Tibial artery (tissue), 4 donors: ENCODE measurements at places on chromosomes 16 and 17.

- no peaks in the 10 kb centered on the region for H3K27me3 ChIP-seq
- H3K4me3 ChIP-seq = no peak overlapping the region
- no peaks in the 10 kb centered on the region for H3K36me3 ChIP-seq
Observed at GRCh38 chr17:67425571-67426160, 48.6 kb downstream of the PITPNC1 start.

GRCh38 chr16:55663765-55664677, 8.2 kb downstream of the SLC6A2 start:
- H3K27me3 ChIP-seq = no peaks in the 10 kb centered on the region
- H3K4me3 ChIP-seq = no peak overlapping the region
- no peaks in the 10 kb centered on the region for H3K4me1 ChIP-seq
- no peak overlapping the region for H3K27ac ChIP-seq

GRCh38 chr17:15448580-15448956, 18.9 kb downstream of the CDRT4 start:
- no peaks in the 10 kb centered on the region for H3K36me3 ChIP-seq
- no peaks in the 10 kb centered on the region for H3K4me1 ChIP-seq
- H3K27me3 ChIP-seq = no peaks in the 10 kb centered on the region
- H3K4me3 ChIP-seq = no peak overlapping the region
- H3K27ac ChIP-seq = no peak overlapping the region

- H3K27me3 ChIP-seq = peaks cover 32% of the 10 kb centered on the region
- no peaks in the 10 kb centered on the region for H3K4me1 ChIP-seq
- DNase-seq = no peak
Observed at GRCh38 chr16:31414706-31415105, 13.5 kb downstream of the COX6A2 start.

DNA sequence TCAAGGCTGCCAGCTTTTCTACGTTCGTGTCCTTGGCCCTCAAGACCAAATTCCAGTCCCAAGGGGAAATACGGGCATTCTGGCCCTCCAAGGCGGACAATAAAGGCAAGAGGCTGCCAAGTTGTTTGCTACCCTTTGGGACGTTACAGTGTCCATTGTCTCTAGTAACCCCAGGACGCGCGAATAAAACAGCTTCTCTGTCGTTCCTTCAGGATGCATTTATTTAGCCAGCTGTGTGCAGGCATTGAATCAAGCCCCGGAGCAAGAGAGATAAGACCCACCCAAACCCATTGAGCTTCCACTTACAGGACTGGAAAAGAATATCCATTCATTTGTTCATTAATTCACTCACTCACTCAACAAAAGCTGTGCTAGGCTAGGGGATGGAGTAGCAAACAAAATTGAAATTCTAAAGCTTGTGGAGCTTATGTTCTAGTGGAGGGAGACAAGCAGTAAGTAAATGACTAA, 656 bp downstream of the MRPL58 start:
- DNase-seq = no peak
- H3K4me1 ChIP-seq = peaks cover 8% of the 10 kb centered on the region
- peaks cover 7% of the 10 kb centered on the region for H3K36me3 ChIP-seq
- peak overlapping the region; percentile 85 for H3K27ac ChIP-seq

DNA sequence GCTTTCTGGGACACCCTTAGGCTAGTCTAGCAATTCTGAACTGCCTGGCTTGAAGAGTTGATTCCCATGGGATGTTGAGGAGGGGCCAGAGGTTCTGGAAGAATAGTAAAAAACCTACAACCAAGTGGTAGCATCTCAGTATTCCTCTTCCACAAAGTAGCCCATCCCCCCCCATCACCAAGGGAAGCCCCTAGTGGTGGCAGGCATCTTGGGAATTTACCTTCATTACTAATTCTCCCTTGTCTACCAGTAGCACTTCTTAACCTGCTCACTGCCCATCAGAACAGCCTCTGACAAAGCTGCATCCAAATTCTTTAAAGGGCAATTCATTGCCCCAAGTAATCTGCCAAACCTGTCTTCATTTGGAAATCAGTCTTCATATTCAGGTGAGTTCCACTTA, 12.8 kb upstream of the RAB11FIP4 start:
- DNase-seq = no peak
- H3K27ac ChIP-seq = no peak overlapping the region
- no peak overlapping the region for H3K4me3 ChIP-seq
- H3K36me3 ChIP-seq = peaks cover 30% of the 10 kb centered on the region
- no peaks in the 10 kb centered on the region for H3K27me3 ChIP-seq

- no peaks in the 10 kb centered on the region for H3K27me3 ChIP-seq
- no peak overlapping the region for H3K4me3 ChIP-seq
- H3K27ac ChIP-seq = peak overlapping the region; percentile 94
- no peaks in the 10 kb centered on the region for H3K36me3 ChIP-seq
- DNase-seq = peak; percentile 94
Observed at GRCh38 chr17:39219647-39220154, 6.0 kb downstream of the STAC2 start.

- H3K4me3 ChIP-seq = no peak overlapping the region
- no peaks in the 10 kb centered on the region for H3K36me3 ChIP-seq
- no peaks in the 10 kb centered on the region for H3K4me1 ChIP-seq
- peak overlapping the region; percentile 63 for H3K27ac ChIP-seq
- DNase-seq = peak; percentile 58
Observed at GRCh38 chr16:17369421-17370222, 101.1 kb downstream of the XYLT1 start.

DNA sequence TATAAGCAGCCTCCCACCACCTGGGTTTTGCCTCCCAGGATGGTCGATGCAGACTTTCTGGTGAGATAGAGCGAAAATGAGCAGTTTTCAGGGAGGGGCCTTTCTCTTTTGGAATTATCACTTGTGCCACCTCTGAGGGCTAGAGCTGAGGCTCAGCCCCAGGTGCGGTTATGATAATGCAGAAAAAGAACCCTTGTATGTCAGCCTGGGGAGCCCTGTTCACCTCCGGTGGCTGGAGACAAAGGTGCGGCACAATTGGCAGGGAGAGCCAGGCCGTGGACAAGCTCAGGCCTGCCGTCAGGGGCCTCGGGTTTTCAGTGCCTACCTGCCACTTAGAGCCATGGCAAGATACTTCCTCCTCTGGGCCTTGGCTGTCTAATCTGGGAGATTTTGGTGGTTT, 4.4 kb downstream of the SCPEP1 start:
- no peaks in the 10 kb centered on the region for H3K4me1 ChIP-seq
- no peaks in the 10 kb centered on the region for H3K27me3 ChIP-seq
- H3K4me3 ChIP-seq = no peak overlapping the region
- H3K27ac ChIP-seq = no peak overlapping the region
- H3K36me3 ChIP-seq = peaks cover 57% of the 10 kb centered on the region

- H3K27me3 ChIP-seq = no peaks in the 10 kb centered on the region
- H3K27ac ChIP-seq = no peak overlapping the region
- no peaks in the 10 kb centered on the region for H3K4me1 ChIP-seq
- no peak for DNase-seq
Observed at GRCh38 chr16:84879569-84880487, 60.0 kb downstream of the CRISPLD2 start.

GRCh38 chr17:78862073-78863023, 21.7 kb upstream of the USP36 start:
- peak overlapping the region; percentile 90 for H3K27ac ChIP-seq
- H3K4me3 ChIP-seq = peak overlapping the region; percentile 18
- H3K36me3 ChIP-seq = peaks cover 15% of the 10 kb centered on the region
- DNase-seq = peak; percentile 97
- no peaks in the 10 kb centered on the region for H3K27me3 ChIP-seq

DNA sequence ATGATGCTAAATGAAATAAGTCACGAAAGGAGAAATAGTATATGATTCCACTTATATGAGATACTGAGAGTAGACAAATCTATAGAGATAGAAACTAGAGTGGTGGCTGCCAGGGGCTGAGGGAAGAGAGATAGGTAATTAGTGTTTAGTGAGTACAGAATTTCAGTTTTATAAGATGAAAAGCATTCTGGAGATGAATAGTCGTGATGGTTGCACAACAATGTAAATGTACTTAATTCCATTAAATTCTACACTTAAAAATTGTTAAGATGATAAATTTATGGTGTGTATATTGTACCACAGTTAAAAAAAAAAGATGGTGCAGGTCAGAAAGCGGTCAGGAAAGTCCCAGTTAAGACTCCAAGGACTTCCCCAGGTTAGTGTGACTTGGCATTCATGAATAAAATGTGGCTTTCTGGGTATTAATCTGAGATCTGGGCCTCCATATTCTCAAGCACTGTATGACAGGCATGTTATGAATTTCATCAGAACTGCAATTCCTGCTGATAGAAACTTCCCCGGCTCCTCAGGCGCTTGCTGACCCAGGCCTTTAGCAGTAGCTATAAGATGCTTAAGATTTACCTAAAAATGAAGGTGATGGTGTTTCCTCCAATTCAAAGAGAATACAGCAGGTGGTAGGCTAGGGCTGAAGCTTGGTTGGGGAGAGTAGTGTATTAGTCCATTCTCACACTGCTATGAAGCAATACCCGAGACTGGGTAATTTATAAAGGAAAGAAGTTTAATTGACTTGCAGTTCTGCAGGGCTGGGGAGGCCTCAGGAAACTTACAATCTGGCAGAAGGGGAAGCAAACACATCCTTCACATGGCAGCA, 115.3 kb upstream of the SOX9 start:
- DNase-seq = no peak
- no peaks in the 10 kb centered on the region for H3K36me3 ChIP-seq
- no peak overlapping the region for H3K4me3 ChIP-seq

GRCh38 chr16:4570688-4571321, 14.7 kb downstream of the C16orf96 start:
- H3K4me1 ChIP-seq = no peaks in the 10 kb centered on the region
- no peak overlapping the region for H3K27ac ChIP-seq
- H3K36me3 ChIP-seq = no peaks in the 10 kb centered on the region
- no peak for DNase-seq
- H3K27me3 ChIP-seq = peaks cover 17% of the 10 kb centered on the region
- no peak overlapping the region for H3K4me3 ChIP-seq

DNA sequence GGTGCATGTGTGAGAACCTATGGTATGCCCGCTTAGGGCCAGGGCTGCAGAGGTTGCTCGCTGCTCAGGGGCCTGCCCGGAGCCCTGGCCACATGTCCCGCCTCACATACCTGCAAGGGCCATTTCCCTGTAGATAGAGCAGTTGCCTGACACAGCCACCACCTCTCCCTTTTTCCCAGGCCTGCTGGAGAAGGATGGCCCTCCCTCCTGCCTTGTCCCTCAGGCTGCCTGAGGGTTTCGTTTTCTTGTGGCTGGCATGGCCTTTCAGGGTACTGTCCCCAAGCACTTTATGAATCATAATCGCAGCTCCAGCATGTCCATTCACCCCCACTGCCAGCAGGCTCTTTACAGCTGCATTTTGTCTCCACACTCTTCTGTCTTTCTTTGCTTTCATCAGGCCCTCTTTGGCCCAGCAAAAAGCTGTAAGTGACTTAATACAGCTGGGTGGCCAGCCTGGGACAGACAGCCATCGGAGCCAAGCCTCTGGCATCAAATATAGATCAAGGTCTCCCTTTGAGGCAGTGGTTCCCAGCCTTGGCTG, 65.7 kb downstream of the MPRIP start:
- no peak overlapping the region for H3K4me3 ChIP-seq
- no peaks in the 10 kb centered on the region for H3K36me3 ChIP-seq
- H3K4me1 ChIP-seq = peaks cover 90% of the 10 kb centered on the region
- peak overlapping the region; percentile 73 for H3K27ac ChIP-seq
- no peaks in the 10 kb centered on the region for H3K27me3 ChIP-seq

DNA sequence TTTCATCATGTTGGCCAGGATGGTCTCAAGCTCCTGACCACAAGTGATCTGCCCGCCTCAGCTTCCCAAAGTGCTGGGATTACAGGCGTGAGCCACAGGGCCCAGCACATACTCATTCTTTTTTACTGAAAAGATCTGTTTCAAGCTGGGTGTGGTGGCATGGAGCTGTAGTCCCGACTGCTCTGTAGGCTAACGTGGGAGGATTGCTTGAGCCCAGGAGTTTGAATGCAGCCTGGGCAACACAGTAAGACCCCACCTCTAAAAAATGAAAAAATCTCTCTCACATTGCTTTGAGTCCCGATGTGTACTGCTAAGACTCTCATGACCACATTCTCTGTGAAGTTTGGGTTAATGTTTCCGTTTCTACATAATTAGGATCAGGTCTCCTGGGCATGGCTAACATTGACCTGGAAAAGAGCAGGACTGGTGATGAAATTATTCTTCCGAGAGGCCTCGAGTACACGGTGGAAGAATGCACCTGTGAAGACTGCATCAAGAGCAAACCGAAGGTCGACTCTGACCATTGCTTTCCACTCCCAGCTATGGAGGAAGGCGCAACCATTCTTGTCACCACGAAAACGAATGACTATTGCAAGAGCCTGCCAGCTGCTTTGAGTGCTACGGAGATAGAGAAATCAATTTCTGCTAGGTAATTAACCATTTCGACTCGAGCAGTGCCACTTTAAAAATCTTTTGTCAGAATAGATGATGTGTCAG, 2.3 kb downstream of the TNFRSF17 start:
- no peak for DNase-seq
- no peaks in the 10 kb centered on the region for H3K4me1 ChIP-seq
- H3K4me3 ChIP-seq = no peak overlapping the region
- H3K36me3 ChIP-seq = no peaks in the 10 kb centered on the region
- H3K27me3 ChIP-seq = no peaks in the 10 kb centered on the region

DNA sequence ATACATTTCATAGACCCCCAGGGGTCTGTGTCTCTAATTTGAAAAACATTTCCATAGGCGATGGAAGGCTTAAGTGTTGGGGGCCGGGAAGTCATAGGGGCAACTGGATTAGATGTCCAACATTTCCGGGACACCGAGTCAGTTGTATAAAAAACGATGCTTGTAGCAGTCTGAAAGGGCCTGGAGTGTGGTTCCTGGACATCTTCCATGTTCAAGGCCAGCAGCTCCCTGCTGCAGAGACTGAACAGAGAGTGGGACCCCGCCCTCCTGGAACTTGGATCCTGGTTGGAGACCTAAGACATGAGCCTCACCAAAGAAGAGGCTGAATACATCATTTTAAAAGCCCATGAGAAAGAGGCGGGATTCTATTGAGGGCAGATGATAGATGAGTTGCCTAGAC, 82.0 kb upstream of the ZNF423 start:
- no peaks in the 10 kb centered on the region for H3K27me3 ChIP-seq
- DNase-seq = no peak
- no peaks in the 10 kb centered on the region for H3K4me1 ChIP-seq
- H3K27ac ChIP-seq = no peak overlapping the region
- H3K4me3 ChIP-seq = no peak overlapping the region

- no peaks in the 10 kb centered on the region for H3K36me3 ChIP-seq
- DNase-seq = no peak
- no peak overlapping the region for H3K27ac ChIP-seq
- no peaks in the 10 kb centered on the region for H3K4me1 ChIP-seq
- H3K27me3 ChIP-seq = no peaks in the 10 kb centered on the region
Observed at GRCh38 chr16:24036614-24037013, 200.8 kb downstream of the PRKCB start.

GRCh38 chr16:48137822-48138221, 18.0 kb downstream of the ABCC12 start:
- H3K27me3 ChIP-seq = peaks cover 5% of the 10 kb centered on the region
- H3K27ac ChIP-seq = no peak overlapping the region
- DNase-seq = no peak
- H3K36me3 ChIP-seq = no peaks in the 10 kb centered on the region
- no peak overlapping the region for H3K4me3 ChIP-seq
- no peaks in the 10 kb centered on the region for H3K4me1 ChIP-seq

GRCh38 chr17:6610011-6610410, 30.5 kb downstream of the KIAA0753 start:
- H3K27ac ChIP-seq = no peak overlapping the region
- no peaks in the 10 kb centered on the region for H3K4me1 ChIP-seq
- no peak for DNase-seq
- peaks cover 63% of the 10 kb centered on the region for H3K36me3 ChIP-seq
- H3K4me3 ChIP-seq = no peak overlapping the region
